ENCODE measurements at places on chromosomes 13 and 19. TPM values are rescaled to one million over a fixed set of nuclear protein-coding genes. Genes with fewer than 3 reads are reported as not detected.

Gene ITM2B
- 144 TPM for total RNA-seq

Gene KASH5
- total RNA-seq = not detected

Gene TEX26
- not detected for total RNA-seq

Gene DLL3
- total RNA-seq = 2.6 TPM

- no peak for DNase-seq
Observed at GRCh38 chr19:54074851-54075250, 6.3 kb downstream of the TARM1 start.

DNA sequence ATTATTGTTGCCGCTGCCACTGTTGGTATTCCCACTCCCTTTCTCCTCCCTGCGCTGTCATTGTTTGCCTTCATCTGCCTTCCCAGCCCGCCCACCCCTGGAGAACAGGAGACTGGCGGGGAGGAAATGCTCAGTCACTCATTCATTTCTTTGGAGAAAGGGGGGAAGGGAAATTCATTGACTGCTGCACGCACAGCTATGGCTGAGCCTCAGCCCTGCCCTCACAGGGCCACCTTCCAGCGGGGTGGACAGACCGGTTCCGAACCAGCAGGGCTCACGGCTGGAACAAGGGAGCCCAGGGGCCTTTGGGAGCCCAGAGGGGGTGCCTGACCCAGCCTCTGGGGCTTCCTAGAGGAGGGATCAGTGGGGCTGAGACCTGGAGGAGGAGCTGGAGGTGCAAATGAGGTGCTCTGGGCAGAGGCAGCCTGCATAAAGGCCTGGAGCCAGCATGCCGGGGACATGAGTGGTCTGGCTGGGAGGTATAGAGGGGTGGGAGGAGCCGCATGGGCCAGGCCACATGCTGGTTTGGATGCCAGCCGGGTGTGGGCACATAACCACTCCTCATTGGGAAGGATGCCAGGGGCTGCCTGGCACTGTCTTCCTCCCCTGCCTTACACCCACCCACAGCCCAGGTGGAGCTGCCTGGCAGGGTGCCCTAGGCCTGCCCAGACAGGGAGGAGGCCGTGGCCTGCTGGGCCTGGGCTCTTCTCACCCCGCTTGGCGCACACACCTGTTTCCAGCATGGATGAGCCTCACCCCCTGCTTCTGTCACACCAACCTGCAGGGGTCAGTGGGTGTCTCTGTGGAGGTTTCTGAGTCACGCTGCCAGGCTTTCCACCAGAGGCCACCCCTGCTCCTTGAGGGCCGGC is 26.8 kb downstream of the PPP5C start:
- peak; percentile 61 for DNase-seq

- no peak for DNase-seq
Observed at GRCh38 chr13:21078501-21078900, 17.1 kb upstream of the LATS2 start.

DNA sequence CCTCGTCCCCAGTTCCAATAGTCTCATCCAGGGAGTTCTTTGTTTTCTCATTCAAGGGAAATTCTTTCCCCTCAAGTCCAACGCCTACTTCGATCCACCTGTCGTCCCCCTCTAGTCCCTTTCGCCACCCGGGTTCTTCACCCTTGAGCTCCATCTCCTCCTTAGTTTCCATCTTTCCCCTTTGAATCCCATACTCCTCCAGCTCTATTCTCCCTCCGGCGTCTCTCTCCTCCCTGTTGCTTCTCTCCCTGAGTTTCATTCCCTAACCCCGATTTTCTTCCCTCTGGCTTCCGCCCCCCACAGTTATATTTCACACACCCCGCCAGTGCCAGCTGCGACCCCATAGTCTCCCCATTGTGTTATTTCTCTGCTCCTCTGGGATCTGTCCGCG is 628 bp upstream of the SLC17A7 start:
- DNase-seq = no peak

DNA sequence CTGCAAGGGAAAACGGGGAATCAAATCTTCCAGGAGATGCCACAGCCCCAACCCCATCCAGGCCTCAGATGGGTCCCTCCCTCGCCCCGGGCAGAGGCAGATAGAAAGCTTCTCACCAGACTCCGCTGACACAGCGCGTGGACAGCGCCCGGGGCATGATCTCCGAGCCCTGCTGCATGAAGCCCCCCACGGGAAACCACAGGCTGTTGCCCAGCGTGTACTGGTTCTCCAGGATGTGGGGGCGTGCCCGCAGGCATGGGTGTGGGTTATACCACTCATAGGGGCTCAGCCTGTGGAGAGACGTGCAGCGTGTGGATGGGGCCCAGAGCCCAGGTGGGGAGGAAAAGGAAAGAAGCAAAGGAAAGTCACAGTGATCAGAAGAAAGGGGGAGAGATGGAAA is 27.2 kb upstream of the ATP1A3 start:
- no peak for DNase-seq
